Aorta (tissue), 5 donors: ENCODE measurements at places on chromosomes 16 and 17. TPM values are rescaled to one million over a fixed set of nuclear protein-coding genes. Genes with fewer than 3 reads are reported as not detected.

The CCL4 gene
- total RNA-seq: 6.4 TPM

The NXPH3 gene
- total RNA-seq: 72.0 TPM

The CEP295NL gene
- total RNA-seq: 13.9 TPM

The CCL2 gene
- 237 TPM for total RNA-seq

The NMRAL1 gene
- total RNA-seq: 28.9 TPM

The CSF3 gene
- total RNA-seq: 5.4 TPM

The KRT39 gene
- not detected for total RNA-seq

The PRSS22 gene
- not detected for total RNA-seq

The ADGRG3 gene
- 3.9 TPM for total RNA-seq

The RPRML gene
- total RNA-seq: not detected

The SP6 gene
- total RNA-seq: 0.81 TPM

The KRTAP2-3 gene
- not detected for total RNA-seq

The HOXB4 gene
- 6.6 TPM for total RNA-seq

The MT1E gene
- 47.8 TPM for total RNA-seq

The CA10 gene
- total RNA-seq: not detected

The MT4 gene
- not detected for total RNA-seq

The GGA3 gene
- total RNA-seq: 38.9 TPM

The BPTF gene
- 82.3 TPM for total RNA-seq

The C1QL1 gene
- total RNA-seq: not detected

The KRTAP3-1 gene
- total RNA-seq: not detected

The ANKRD40CL gene
- not detected for total RNA-seq

The CA7 gene
- not detected for total RNA-seq

The KCNG4 gene
- not detected for total RNA-seq

The SNAI3 gene
- 0.71 TPM for total RNA-seq

The DNASE1L2 gene
- 1.1 TPM for total RNA-seq

The CFAP97D1 gene
- not detected for total RNA-seq

The SYNGR3 gene
- 0.57 TPM for total RNA-seq

The GUCY2D gene
- not detected for total RNA-seq

The XAF1 gene
- 108 TPM for total RNA-seq

The CALB2 gene
- total RNA-seq: 0.84 TPM

The BRIP1 gene
- total RNA-seq: 1.4 TPM

The TBC1D16 gene
- 43.6 TPM for total RNA-seq

The CCL1 gene
- total RNA-seq: not detected
